ENCODE measurements at places on chromosomes 4 and X. TPM values are rescaled to one million over a fixed set of nuclear protein-coding genes. Genes with fewer than 3 reads are reported as not detected.

Gene SULT1B1
- total RNA-seq: 0.27 TPM

Gene TRAM1L1
- total RNA-seq: not detected

Gene USP17L28
- total RNA-seq: not detected

Gene CFAP47
- total RNA-seq: under 0.01 TPM

Gene CT45A1
- total RNA-seq: 61.1 TPM

Gene TMEM31
- total RNA-seq: not detected

Gene DCHS2
- total RNA-seq: not detected

Gene TLR6
- total RNA-seq: 1.6 TPM

Gene GLRB
- 14.6 TPM for total RNA-seq

Gene JAKMIP1
- not detected for total RNA-seq

Gene EDA2R
- 13.5 TPM for total RNA-seq

Gene NPY1R
- total RNA-seq: 0.27 TPM

Gene CTAG1A
- total RNA-seq: 312 TPM

Gene EGFL6
- total RNA-seq: not detected

Gene SPANXN3
- total RNA-seq: 2.4 TPM

Gene RXFP1
- not detected for total RNA-seq

Gene SLITRK4
- not detected for total RNA-seq

Gene ADAMTS3
- total RNA-seq: 3.9 TPM

Gene BMP3
- total RNA-seq: not detected

Gene MAGEC2
- total RNA-seq: 1.4 TPM

Gene GYPA
- not detected for total RNA-seq

Gene CAMK2D
- total RNA-seq: 10.6 TPM

Gene NAP1L3
- total RNA-seq: 8.0 TPM

Gene SUPT20HL2
- total RNA-seq: not detected

Gene BGN
- 0.45 TPM for total RNA-seq

Gene ABCG2
- total RNA-seq: 3.1 TPM

Gene SMR3A
- total RNA-seq: not detected

Gene TEX13D
- total RNA-seq: 0.05 TPM

Measured in HT1080 (cell line).